CD4-positive, alpha-beta T cell treated with Interleukin-12 subunit alpha and Interleukin-12 subunit beta, for 1 hour (primary cell): ENCODE measurements at places on chromosomes 5 and 9.

GRCh38 chr5:113578091-113578490 lies 64.6 kb downstream of the YTHDC2 start:
- DNase-seq = no peak

GRCh38 chr9:36218411-36218901 lies 27.7 kb downstream of the CLTA start:
- DNase-seq = peak; percentile 6

DNA sequence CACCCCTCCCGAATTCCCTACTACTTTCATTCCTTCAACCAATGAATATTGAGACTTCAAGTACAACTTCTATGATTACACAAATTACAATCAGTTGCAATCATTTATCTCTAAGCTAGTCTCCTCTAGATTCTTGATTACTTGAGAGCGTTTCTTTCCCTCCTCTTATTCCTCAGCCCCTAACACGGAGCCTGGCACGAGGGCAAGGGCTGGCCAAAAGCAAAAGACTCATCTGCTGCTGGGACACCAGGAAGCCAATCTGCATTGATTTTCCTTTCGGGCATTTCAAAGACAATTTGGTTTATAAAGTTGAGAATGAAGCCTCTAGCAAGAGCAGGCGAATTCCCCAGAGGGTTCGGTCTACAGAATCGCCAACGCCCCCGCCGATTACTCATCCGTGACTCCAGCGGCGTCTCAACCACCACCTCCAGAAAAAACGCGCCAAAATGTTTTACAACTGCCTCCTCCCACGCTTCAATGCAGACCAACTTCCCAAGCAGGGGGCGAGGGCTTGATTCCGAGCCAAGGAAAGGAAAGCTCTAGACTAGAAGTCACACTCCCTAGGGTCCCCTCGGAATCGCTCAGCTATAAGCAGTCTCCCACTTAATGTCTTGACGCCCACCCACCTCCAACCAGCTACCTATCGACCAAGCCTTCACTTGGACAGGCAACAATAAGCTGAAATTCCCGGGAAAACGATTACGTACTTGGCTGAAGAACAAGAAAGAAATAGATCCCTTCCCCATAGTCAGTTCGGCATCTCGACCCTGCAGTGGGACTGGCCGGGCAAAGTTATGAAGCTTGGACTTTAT lies 1.5 kb downstream of the PCSK1 start:
- no peak for DNase-seq

- no peak for DNase-seq
Observed at GRCh38 chr9:135213566-135213965, 126.1 kb downstream of the OLFM1 start.

DNA sequence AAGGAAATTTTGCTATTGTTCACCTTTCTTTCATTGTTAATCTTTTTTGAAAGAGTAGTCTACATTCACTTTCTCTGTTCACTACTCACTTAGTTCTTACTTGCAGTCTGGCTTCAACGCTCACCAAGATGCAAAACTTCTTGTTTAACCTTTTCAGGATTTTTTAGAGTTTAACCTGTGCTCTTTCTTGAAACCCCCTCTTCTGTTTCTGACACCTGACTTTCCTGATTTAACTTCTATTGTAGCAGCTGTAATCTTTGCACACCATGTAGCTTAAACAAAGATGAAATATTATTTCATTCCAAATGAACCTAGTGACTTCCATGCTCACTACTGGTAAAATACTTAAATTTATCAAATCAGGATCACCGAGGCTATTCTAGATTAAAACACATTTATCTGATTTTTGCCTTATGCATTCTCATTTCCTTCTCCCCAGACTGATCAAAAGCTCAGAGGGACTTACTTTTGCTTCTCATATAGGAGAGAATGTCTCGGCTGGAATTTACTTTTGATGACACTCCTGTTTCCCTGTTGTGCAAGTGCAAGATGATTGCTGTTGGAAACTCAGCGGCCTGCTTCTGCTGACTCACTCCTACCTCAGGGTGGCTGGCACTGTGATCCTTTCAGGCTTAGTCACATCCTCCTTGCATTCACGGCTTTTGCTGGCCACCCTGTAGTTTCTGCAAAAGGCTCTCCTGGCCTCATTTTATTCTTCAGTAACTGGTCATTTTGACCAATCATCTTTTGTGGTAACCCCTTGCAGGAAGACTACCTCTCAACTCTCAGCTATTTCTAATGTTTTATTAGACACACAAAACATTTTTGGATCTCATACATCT lies 109.3 kb upstream of the IFNE start:
- no peak for DNase-seq

DNA sequence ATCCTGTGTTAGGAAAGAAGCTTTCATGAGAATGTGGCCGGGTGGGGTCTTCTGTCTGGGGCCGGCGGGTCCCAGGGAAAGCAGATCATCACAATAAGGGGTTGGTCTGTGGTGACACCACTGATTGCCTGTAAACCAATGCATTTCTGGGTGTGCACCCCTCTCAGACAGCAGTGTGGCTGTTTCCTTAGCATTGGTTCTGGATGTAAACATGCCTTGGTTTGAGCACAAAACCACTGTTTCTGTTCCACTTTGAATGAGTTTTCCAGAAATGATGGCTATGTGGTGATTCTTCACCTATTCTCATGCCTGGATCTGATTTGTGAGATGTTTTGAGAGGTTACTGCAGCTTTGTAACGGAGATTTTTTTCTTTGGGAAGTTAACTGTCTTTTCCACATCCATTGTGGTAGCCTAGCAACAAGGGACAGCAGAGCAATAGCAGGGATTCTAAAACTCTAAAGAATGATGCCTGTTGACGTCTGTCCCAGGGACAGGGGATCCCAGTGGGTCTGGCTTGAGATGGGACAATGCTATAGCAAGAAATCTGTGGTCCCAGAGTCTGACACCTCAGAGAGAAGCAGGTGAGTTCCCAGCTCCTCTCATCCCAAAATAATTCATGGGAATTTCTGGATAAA lies at the start of gene CCDC192:
Gene CCDC192, plus strand, starts transcription at position 466 of the 636 bp plus-strand sequence. Its CDS starts 55 bp downstream, at position 521.
- no peak for DNase-seq

DNA sequence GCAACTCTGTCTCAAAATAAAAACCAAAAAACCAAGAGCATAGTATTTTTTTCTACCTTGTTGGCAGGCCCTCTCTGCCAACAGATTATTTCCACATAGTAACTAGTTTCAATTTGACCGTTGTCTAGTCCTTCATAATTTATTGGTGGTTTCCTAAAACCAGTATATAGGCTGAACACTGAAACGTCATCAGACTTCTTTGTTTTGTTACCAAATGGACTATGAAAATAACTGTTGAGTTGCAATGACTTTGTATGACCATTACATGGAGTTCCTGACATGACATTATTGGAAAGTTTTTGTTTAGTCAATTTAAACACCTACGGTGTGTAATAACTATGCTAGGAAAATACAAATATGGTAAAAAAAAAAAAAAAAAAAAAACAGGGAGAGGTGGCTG lies 1.7 kb downstream of the AGGF1 start:
- DNase-seq = no peak

DNA sequence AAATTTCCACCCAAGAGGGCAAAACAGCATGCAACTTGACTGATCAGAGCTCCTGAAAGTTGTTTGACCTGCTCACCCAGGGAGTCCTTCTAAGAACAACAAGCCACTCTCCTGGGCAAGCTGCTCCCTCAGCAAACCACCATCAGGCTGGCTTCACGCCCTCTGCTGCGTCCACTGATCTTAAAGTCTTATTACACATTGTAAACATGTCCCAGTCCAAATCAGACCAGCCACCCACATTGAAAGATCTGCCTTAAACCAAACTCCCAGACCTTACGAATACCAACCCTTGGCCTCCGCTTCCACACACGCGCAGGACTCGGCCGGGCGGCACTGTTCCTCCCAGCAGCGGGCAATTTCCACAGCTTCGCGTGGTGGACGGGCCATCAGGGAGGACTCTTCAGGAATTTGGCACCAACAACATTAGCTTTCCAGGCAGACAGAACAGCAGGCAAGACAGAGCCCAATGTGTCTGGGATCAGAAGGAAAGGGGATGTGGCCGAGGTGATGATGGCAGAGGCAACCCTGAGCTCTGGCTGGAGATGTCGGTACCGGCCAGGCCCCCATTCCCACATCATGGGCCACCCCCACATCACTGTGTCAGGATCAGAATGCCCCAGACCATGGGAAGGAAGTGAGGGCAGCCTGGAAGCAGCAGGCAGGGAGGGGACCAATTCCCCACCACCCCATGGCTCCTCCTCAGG lies 56.8 kb downstream of the SEMA4D start:
- DNase-seq = no peak

GRCh38 chr9:77176106-77176505 lies 1.2 kb upstream of the VPS13A start:
- DNase-seq = no peak

- no peak for DNase-seq
Observed at GRCh38 chr5:172846249-172846648, 12.2 kb downstream of the ERGIC1 start.

DNA sequence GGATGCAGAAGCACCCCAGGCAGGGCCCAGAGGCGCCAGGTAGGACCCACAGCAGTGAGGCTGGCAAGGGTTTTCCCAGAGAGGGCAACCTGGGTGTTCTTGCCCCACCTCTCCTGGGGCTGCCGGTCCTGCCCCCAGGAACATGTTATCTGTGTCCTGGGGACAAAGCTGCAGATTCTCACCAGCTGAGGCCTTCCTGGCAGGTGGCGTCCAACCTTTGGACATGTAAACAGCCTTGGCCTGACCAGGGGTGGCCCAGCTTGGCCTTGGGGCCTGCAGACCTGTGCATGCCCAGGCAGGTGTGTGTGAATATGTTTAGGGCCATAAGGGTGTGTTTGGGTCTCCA lies 101.8 kb upstream of the LARP1 start:
- DNase-seq = no peak

- no peak for DNase-seq
Observed at GRCh38 chr9:82275258-82275927, 286.8 kb downstream of the SPATA31D1 start.

- DNase-seq = no peak
Observed at GRCh38 chr5:110865400-110866094, 126.7 kb downstream of the SLC25A46 start.

DNA sequence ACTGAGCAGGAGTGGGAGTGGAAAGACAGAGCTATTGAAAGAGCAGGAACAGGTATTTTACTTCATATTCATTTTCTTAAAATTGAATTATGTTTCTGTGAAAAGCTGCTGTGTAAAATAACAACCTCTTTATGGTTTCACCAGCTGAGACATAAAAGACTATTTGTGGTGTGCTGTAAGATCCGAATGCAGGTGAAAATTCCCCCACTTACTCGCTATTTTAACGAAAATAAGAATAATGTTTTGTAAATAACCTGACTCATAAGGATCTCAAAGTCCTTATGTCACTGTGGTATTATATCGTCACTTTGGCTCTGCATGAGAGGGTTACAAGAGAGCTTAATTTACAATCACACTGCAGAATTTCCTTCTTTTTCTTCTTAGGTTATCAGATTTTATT lies 65.3 kb upstream of the NFIB start:
- DNase-seq = no peak

- no peak for DNase-seq
Observed at GRCh38 chr9:126664900-126665643, 51.3 kb downstream of the LMX1B start.

DNA sequence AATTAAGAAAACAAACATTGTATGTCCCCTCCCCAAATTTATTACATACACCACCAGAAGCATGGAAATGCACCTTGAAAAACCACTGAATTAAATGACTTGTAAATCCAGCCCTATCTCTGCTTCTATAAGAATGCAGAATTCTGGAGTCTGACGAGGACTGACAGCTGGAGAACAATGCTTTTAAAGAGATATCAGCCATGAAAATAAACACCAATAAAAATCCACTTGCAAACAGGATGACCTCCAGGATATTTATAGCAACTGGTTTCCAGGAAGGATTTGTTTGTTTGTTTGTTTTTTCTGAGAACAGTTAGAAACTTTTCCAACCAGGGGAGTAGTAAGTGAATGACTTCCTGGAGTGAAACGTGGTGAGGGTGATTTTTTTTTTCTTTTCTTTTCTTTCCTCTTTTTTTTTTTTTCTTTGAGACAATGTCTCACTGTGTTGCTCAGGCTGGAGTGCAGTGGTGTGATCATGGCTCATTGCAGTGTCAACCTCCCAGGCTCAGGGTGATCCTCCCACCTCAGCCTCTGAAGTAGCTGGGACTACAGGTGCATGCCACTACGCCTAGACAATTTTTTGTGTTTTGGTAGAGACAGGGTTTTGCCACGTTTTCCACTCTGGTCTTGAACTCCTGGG lies 38.7 kb upstream of the SLC36A1 start:
- no peak for DNase-seq

DNA sequence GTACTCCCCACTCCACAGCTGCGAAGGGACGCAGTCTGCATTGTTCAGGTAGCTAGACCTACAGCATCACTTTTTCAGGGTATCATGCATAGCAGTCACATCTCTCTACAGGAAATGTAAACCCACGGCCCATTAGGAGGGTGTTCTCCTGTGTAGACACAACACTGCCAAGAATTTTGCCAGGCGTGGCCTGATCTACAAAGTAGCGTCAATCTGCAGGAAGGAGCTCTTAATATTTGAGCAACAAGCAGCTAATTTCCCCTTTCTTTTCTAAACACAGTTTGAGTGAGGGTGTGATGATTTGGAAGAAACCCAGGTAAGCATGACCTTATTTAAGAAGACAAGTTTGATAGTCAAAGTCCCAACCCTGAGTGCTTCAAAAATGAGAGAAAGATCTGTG lies 419.0 kb downstream of the GADD45G start:
- DNase-seq = no peak

DNA sequence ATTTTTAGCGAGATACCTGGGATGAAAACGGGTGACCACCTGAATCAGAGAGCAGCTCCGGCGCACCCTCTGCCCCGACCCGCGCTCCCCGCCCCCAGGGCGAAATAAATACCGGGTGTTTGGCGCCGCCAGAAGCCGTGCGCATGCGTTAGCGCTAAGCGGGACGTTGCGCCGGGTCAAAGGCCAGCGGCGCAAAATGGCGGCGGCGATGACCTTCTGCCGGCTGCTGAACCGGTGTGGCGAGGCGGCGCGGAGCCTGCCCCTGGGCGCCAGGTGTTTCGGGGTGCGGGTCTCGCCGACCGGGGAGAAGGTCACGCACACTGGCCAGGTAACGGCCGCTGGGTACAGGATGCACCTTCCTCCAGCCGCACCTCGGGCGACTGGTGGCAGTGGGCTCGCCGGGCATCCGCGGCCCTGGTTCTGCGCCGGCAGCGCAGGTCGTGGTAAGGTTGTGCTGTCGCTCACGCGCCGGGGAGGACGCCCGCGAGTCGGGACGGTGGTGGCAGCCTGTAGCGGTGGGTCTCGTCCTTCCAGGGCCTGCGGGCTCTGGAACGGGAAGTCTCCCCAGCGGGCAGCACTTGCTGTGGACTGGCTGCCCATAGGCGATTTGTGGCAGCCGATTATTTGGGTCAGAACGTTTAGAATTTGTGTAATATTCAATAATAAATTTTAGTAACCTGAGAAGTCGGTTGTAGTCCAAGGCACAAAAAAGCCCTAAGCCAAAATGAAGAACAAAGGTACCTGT lies at the start of gene NDUFS6:
Gene NDUFS6, plus strand, starts transcription at position 186 of the 745 bp plus-strand sequence. Its CDS starts 11 bp downstream, at position 197.
- DNase-seq = peak; percentile 81

DNA sequence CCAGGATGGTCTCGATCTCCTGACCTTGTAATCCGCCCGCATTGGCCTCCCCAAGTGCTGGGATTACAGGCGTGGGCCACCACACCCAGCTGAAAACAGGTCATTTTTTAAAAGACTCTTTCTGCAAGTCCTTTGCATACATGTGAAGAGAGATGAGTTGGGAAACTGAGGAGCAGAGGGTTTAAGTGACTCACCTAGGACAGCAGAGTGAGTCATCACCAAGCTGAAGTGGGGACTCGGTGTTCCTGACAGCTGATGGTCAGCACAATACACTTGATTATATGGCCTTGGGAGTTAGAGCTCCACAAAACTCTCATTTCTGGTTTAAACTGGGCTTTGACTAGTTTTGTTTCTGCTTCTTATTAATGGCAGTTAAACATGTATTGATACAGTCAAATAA lies 38.1 kb upstream of the SSBP2 start:
- DNase-seq = no peak
